Nephron progenitor cell (in vitro differentiated cells): ENCODE measurements at places on chromosomes 12 and 14.
A peak's percentile ranks its signal among the peaks of the same experiment; 100 is the strongest.

DNA sequence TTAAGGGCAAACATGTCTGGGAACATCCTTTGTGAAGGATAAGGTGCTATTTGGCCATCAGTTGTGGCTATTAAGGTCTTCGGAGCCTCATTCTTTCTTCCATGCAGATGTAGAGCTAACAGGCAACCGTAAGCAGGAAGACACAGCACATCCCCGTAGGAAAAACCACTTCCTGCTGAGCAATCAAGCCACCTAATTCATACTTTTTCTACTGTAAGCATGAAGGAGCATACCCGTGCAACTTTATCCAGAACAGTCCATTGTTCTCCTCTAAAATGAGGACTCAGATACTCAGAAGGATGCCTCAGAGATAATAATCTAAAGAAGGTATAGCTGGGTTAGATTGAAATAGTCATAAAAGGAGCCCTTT lies 232.0 kb downstream of the PPM1H start:
- no peak for DNase-seq

GRCh38 chr12:131129839-131130238 lies 176.1 kb downstream of the ADGRD1 start:
- DNase-seq = no peak

DNA sequence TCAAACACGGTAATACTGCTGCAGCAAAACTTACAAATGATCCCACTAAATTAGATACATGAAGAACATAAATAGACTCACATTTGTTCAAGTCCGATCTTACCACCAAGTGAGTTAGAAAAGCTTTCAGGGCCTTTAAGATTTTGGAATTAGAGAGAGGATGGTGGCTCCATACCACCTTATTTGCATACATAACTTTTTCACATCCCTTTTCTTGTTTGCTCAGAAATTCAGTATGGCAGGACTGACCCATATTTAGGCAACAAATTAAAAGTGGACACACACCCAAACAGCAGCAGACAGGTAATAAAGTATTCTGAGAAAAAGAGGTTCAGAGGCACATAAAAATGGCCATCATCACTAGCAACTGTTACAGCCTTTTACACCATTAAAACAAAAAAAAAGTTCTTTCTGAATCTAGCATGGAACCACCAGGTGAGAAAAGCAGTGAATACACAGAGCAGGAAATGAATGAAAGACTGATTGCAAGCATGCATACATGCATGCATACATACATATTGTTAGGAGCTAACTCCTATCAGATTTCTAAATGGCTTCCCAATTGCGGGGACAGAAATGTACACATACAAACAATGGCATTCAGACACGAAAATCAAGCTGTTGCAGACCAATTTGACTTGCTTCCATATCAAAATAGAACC lies 23.3 kb downstream of the STXBP6 start:
- DNase-seq = no peak

- DNase-seq = no peak
Measured at GRCh38 chr14:51504669-51505068, 147.0 kb upstream of the FRMD6 start.

GRCh38 chr12:57755454-57756372 lies 810 bp downstream of the MARCHF9 start:
- DNase-seq = peak; percentile 49

- DNase-seq = no peak
Measured at GRCh38 chr12:66140731-66141130, 10.2 kb upstream of the LLPH start.

DNA sequence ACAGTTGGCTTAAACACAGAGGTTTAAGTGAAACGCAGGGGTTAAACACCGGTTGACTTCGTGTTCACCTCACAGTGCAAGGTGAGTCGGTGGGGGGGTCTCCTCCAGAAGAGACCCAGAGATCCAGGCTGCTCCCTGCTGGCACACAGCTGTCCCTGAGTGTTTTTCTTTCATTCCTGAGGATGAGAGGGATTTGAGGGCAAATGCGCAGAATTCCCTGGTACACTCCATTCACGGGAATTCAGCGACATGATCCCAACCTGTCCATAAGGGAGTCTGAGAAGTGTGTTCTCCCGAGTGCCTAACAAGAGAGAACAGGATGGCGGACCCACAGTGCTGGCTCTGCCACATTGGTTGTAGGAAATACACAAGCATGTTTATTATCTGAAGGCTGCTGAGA lies 107.2 kb upstream of the ESRRB start:
- DNase-seq = no peak

- no peak for DNase-seq
Measured at GRCh38 chr14:93527203-93527607, 96.5 kb downstream of the UNC79 start.

DNA sequence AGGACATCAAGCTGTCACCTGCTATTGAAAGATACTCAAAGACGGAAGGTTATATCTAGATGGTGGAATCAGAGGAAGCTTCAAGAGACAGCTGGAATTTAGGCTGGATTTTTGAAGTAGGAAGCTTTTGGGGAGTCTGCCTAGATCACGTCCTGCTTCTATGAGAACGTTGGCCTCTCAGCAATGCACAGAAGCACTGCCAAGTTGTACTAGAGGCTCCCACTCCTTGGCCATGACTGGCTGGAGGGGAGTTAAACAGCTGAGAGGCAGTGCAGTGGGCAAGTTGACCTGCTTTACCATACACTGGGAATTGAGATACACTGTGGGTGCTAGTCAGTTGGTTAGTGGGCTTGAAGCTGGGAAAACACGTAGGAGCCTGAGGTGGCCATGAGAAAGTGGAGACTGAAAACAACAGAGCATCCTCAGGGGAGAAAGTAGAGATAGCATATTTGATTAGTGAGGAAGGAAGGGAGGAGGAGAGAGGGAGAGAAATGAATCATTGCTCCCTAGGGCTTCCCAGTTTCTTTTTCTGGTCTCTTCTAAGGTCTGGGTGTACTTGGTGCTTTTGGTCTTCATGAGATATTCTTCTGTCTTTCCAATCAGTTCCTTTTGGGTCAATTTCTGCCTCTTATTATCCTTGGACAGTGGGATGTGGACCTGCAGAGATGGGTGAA lies 110.8 kb downstream of the EMP1 start:
- no peak for DNase-seq

- DNase-seq = no peak
Measured at GRCh38 chr12:53067993-53068770, 11.0 kb downstream of the SPRYD3 start.

DNA sequence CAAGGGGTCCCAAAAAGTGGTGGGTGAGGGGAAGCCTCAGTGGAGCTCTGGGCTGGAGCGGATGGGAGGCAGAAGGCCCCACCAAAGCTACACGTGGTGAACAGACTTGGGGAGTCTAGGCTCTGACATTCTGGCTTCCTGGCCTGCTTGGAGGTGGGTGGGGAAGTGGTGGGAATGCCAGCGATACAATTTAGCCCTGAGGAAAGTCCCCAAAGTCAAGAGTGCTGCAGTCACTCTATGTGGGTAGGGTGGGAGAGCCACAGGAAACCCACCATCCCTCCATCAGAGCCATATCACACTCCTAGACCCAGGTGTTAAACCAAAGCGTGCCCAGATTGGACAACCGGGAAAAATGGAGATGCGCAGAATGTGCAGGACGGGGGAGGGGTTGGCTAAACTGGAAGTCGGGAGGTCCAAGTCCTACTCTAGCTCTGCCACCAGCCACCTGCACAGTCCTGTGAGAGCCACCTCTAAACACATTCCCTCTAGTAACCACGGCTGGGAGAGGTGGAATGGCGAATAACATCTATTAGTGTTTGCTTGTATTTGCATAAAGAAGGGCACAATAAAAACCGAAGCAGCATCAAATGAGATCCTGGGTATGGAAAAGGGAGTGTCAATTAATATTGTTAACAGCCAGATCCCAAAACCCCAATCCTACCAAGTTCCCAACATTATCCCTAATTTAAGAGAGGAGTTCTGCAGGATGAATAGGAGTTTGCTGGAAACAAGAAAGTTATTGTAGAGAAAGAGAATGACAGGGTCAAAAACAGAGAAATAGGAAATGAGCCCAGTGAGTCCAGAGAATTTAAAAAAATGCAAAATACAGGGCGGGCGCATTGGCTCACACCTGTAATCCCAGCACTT lies 14.0 kb upstream of the CD9 start:
- DNase-seq = no peak

GRCh38 chr14:81464253-81465002 lies 64.3 kb upstream of the STON2 start:
- peak; percentile 63 for DNase-seq

GRCh38 chr14:64918216-64918615 lies 4.0 kb downstream of the CHURC1 start:
- no peak for DNase-seq

- no peak for DNase-seq
Measured at GRCh38 chr12:24198070-24198469, 248.6 kb upstream of the SOX5 start.

- DNase-seq = no peak
Measured at GRCh38 chr12:51323966-51324895, at the start of gene BIN2. Gene BIN2, minus strand, starts transcription at chr12:51324174. Its CDS starts 72 bp downstream, at chr12:51324102.

DNA sequence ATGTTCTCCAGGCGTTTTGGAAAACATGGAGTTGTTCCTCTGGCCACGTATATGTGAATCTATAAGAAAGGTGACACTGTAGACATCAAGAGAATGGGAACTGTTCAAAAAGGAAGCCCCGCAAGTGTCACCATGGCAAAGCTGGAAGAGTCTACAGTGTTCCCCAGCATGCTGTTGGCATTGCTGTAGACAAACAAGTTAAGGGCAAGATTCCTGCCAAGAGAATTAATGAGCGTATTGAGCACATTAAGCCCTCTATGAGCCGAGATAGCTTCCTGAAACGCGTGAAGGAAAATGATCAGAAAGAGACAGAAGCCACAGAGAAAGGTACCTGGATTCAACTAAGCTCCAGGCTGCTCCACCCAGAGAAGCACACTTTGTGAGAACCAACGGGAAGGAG lies 92.5 kb upstream of the EIF5 start:
- DNase-seq = no peak

GRCh38 chr14:55926007-55926406 lies 192.2 kb upstream of the PELI2 start:
- DNase-seq = no peak

DNA sequence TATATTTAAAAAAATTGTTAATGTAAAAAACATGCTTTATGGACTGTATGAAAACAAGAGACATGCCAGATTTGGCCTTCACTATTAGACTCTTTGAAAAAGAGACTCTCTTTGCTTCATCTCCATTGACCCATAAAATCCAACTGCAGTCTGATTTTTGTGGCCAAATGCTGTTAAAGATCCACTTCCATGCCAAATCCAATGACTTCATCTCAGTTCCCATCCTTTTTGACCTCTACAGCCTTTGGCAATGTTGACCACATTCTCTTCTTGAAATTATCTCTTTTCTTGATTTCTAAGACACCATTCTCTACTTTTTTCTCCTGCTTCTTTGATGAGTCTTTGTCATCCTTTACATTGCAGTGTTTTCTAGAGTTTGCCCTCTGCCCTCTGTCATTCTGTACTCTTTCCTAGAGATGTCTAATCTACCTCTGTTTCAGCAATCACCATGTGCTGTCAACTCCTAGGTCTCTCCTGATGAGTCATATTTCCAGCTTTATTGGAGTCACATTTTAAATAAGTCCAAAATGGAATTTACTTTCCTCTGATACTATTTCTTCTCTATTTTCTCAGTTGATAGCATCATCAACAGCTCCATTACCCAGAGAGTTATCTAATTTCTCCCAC lies 2.4 kb downstream of the TMPRSS12 start:
- no peak for DNase-seq

- DNase-seq = peak; percentile 9
Measured at GRCh38 chr12:115160271-115161128, 476.5 kb upstream of the TBX3 start.

DNA sequence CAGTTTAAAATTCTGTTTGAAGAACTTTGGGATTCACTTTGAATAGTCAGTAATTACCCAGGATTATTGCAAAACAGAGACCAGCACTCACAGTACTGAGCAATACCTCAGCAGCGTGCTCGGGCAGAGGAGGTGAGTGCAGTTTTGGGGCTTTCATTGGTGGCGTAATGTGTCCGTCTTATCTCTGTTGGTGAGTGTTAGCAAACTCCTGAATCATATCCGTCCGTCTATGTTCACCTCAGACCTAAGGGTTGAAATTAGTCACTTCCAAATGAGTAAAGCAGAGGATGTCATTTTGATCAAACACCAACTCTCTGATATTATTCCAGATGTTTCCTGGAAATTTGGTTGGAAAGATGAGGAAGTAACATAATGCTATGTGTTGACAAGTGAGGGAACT lies 82.8 kb downstream of the BORCS5 start:
- no peak for DNase-seq

- no peak for DNase-seq
Measured at GRCh38 chr12:2208837-2209635, 156.2 kb downstream of the CACNA1C start.

- DNase-seq = no peak
Measured at GRCh38 chr12:121452985-121453360, 53.1 kb downstream of the RNF34 start.

DNA sequence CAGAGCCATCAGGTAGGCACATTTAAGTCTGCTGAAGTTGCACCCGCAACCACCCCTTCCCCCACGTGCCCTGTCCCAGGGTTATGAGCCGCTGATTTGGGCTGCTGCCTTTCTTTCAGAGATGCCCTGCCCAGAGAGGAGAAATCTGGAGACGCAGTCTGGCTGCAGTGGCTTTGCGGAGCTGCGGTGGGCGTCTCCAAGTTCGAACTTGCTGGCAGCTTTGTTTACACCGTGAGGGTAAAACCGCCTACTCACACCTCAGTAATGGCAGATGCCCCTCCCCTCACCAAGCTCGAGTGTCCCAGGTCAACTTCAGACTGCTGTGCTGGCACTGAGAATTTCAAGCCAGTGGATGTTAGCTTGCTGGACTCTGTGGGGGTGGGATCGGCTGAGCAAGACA lies 14.7 kb downstream of the PTCSC3 start:
- DNase-seq = peak; percentile 26

DNA sequence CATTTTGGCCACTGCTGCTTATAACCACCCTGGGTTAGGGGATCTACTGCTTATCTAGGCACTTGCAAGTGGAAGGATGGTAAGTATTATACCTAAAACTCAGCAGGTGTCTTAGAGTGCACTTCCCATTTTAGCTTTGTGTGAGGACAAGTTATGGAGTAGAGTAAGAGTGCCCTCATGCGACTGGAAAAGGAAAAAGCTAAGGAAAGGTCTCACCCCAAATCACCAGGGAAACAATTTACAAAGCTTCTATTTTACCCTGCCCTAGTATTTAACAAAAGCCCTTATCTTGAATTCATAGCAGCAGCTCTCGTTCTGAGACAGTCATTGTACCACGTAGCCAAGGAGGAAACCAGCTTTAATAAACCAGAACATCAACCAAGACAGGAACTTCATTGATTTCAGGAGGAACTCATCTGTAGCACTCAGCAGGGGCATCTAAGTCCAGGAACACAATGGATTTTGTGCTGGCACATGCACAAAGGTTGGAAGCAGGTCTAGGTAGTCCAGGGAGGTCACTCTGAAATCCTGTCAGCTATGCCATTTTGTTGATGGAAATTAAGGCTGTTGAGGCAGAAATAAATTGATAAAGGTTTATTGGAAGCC lies 2.9 kb downstream of the RDH12 start:
- no peak for DNase-seq

- no peak for DNase-seq
Measured at GRCh38 chr12:51744957-51745356, 103.6 kb downstream of the FIGNL2 start.

- DNase-seq = no peak
Measured at GRCh38 chr12:115215544-115215943, 531.6 kb upstream of the TBX3 start.

GRCh38 chr12:124289634-124290600 lies 5.0 kb upstream of the RFLNA start:
- DNase-seq = no peak

GRCh38 chr12:116015525-116015924 lies 262.0 kb downstream of the MED13L start:
- DNase-seq = no peak
